IPS DF 19.7 (cell line): ENCODE measurements at places on chromosomes 1 and 21.

DNA sequence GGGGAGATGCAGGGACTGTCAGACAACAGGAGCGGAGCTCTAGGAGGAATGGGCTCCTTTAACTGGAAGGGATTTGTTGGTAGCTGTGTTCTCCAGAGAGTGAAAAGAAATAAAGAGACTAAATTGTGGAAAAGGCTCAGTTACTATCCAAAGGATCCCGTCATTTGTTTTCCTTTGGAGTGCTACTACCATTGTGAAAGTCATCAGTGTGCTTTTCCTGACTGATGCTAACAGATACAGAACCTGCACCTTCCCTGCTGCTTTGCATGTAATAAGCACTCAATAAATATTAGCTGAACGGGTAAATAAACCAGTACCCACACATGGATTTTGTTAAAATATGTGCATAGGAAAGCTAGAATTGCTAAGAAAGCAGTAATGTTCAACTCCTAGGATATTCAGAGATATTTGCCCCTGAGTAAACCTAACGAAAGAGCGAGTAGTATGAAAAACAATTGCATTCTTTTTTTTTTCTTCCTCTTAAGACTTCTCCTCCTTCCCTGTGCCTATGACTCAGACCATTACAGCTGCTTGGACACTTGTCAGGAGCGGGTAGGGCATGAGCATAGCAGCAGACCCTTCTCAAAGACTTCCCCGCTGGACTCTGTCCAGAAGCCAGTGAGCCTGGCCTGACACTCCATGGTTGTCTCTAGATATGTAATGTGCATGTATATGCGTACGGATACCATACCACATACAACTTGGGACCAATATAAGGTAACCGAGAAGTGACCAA, 41.7 kb downstream of the PTGFRN start:
- no peak for DNase-seq

DNA sequence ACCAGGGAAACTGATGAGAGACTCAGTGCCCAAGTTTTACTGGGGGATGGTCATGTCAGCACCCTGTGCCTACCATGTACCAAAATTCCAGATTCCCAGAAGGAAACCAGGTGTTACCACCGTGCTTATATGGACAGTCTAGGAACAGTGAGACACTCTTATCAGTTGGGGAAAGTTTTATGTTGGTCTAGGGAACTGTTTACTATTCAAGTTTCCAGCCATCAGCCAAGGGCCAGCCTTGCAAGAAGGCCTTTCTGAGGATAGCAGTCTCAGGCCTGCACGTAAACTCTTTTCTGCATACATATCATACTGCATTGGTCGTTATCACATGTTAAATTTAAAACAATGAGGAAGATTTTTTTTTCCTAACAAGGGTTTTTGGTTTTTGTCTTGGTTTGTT, 12.6 kb downstream of the TMEM269 start:
- DNase-seq: no peak

- DNase-seq: no peak
Observed at GRCh38 chr1:116569776-116570357, 959 bp downstream of the CD58 start.

DNA sequence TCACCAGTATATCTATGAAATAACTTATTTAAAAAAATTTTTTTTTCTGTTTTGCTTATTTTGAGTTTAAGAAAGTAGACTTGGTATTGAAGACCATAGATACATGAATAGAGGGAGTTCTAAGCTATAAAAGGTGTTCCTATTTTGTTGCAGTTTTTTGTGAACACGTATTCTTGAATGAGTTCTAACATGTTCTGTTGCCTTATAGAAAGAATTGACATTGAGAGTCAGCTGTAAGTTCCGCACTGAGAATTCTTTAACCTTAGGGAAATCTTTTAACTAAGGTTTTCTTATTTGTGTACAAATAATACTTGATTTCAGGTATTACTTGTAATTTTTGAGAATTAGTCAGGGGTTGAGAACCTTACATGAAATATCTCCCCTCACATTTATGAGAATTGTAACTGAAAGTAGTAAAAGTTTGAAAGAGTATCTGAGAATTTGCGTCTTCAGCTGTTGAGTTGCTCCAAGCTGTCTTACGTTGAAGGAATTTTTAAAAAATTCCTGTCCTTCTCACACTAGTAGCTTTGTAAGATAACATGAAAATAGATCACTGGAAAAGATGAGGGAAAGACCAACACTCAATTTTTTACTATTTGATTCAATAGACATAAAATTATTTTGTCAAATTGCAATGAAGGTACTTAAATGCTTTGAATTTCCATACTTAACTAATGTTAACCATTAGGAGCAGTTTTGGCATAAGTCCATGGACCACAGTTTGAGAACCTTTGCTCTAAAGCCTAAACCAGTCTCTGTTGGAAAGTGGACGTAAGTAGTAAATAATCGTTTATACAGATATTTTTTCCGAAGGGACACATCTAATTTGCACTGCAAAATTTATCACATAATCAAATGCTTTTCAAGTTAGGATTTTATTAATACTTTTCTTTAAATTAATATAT, 3.8 kb downstream of the DR1 start:
- DNase-seq: no peak

DNA sequence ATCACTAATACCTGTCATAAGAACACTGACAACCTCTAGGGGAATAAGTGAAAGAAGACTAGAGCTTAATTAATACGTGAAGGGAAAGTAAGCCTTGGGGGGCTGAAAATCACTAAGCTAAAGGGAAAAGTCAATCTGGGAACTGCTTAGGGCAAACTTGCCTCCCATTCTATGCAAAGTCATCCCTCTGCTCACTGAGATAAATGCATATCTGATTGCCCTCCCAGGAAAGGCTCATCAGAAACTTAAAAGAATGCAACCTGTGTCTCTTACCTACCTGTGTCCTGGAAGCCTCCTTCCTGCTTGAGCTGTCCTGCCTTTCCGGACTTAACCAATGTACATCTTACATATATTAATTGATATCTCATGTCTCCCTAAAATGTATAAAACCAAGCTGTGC, 81.8 kb downstream of the WDR64 start:
- DNase-seq: no peak

DNA sequence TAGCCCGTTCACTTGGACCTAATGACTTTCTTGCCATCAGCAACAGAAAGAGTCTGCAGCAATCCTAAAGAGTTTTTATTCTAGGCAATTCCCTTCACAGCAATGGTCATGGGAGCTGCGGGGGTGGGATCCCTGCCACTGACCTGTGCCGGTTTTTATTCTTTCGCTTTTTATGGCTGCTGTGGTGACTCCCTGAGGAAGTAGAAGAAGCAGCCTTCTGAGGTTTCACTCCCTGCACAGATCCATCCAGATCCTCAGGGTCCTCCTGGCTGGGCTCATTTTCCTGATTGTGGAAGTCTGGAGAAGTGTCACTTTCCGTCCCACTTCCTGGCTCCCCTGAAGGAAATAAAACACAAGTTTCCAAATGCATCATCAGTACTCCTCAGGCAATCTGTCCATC, 12.9 kb downstream of the MEAF6 start:
- no peak for DNase-seq

DNA sequence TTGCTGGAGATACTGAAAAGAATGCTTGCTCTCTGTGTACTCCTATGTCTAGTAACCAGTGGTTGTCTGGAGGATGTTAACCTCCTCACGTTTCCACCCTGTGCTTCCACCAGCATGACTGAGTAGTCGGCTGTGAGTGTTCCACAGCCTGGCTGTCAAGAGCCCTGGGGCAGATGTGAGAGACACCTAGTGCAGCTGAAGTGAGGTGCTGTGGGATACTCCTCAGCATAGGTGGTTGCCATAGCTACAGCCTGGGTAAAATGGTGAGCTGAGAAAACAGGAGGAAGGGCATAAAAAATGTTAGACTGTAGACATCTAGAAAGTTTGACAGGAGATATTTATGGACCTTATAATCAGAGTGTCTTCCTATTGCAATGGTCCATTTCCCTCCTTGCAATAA, 15.8 kb downstream of the IVL start:
- DNase-seq: no peak

DNA sequence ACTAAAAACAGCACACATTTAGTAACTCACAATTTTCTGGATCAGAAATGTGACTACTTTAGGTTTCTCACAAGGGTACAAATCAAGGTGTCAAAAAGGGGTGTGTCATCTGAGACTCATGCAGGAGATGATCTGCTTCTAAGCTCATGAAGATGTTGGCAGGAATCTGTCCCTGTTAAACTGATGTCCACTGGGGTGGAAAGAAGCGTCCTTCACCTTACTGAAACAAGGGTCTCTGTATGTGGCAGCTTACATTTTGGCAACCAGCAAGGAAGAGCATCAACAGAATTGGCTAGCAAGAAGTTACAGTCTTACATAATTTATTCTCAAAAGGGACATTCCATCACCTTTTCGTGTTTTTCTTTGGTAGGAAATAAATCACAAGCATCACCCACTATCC, 1223.8 kb downstream of the AMY1C start:
- DNase-seq: no peak

GRCh38 chr1:221470000-221470698, 271.7 kb downstream of the DUSP10 start:
- no peak for DNase-seq

DNA sequence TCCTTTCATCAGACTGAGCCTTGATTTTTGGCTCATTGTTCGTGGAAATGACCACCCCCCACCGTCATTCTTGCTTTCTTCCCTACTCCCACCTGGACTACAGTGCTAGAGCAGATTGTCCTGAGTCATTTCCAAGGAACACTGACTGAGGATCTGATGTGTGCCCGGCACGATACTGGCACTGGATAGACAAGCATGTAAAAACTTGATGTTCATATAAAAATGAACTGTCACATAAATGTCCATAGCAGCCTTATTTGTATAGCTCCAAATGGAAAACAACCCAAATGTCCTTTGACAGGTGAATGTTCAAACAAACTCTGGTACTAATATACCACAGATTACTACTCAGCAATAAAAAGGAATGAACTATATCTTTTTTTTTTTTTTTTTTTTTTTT, 18.6 kb upstream of the SLC45A3 start:
- no peak for DNase-seq

- DNase-seq: no peak
Observed at GRCh38 chr1:100037656-100037926, 67.8 kb downstream of the SLC35A3 start.

DNA sequence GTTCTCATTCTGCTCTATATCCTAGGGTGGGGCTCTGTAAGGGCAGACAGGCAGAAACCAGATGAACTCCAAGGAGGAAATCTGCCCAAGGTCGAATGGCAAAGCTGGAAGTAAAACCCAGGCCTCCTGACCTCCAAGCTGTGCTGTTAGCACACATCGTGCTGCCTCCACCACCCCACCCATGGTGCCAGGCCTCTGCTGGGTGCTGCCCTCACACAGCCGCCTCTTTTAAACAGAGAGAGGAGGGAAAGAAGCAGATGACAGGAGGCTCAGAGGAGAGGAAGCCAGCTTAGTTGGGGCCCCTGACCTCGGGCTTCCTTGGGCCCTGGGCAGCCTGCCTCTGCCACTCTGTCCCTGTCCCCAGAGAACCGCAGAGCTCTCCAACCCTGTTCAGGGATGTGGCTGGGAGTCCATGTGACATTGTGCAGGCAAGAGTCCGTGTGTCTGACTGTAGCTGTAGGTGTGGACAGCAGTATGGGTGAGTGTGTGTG, 1.1 kb downstream of the SYNC start:
- DNase-seq: no peak

DNA sequence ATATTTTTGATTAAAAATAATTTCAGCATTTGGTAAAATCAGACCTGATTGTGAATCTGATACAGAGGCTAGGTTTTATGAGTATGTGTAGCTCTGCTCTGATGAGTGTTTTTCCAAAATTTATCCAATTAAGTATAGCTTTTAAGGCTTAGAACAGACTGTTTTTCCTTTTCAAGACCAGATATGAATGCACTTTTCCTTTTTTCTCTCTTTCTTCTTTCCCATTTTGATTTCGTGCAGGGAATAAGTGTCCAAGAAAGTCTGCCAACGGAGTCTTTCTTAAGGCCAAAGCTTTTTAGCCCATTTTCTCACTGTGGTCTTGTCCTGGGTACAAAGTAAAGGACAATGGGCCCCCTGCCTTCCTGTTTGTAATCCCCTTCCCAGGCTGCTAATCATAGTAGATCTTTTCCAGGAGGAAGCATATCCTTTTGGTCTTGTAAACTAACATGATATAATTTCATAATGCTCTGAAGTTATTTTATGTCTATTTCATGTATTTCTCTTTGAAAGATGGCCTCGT, 2.9 kb downstream of the KIF1B start:
- DNase-seq: no peak

DNA sequence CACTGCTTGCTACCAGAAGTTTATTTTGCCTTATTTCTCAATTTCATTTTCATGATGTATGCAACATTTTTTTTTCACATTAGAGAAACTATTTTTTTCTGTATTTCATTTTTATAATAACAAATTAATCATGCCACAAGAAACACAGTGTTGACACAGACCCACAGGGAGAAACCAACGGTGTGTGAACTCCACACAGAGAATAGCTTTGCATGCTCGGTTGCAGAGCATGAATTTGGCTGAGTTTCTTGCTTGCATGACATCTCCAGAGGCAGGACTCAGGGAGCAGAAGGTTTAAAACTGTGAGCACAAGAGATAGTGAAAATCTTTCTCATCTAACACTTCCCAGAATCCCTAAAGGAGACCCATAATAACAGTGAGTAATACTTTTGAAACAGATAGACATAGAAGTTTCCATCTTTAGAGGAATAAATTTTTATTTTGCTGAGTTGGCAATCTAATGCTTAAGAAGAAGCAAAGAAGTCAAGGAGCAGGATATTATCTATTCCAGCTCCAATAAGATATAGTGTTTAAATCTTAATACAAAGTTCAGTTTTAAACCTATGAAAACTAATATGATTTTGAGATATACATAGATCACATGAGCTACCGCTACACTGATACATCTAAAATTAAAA, 890.9 kb downstream of the MRPL39 start:
- no peak for DNase-seq

GRCh38 chr1:37478451-37478881, 4.1 kb downstream of the ZC3H12A start:
- DNase-seq: no peak

DNA sequence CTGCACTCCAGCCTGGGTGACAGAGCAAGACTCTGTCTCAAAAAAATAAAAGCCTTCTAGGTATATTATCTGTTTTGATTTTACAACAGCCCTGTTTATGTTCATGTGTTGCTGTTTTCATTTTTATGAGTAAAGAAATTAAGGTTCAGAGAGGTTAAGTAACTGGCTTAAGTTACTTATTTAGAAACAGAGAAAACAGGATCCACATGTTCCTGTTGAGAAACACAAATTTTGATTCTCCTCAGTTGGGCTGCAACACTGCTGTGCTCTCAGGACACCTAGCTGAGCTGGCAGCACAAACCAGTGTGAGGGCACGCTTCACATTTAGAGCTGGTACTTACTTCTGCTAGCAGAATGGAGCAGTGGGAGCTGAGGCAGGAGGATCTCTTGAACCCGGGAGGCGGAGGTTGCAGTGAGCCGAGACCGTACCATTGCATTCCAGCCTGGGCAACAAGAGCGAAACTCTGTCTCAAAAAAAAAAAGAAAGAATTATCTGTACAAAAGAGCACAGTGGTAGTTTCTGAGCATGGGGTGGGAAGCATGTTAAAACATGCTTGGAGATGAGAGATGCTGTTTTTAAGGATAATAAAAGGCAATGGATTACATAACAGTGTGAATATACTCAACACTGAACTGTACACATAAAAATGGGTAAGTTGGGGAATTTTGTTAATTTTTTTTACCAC, 2.4 kb downstream of the SPRTN start:
- DNase-seq: no peak

- no peak for DNase-seq
Observed at GRCh38 chr1:115557715-115558114, 84.1 kb upstream of the VANGL1 start.
